ENCODE measurements at places on chromosomes 11 and 22.

DNA sequence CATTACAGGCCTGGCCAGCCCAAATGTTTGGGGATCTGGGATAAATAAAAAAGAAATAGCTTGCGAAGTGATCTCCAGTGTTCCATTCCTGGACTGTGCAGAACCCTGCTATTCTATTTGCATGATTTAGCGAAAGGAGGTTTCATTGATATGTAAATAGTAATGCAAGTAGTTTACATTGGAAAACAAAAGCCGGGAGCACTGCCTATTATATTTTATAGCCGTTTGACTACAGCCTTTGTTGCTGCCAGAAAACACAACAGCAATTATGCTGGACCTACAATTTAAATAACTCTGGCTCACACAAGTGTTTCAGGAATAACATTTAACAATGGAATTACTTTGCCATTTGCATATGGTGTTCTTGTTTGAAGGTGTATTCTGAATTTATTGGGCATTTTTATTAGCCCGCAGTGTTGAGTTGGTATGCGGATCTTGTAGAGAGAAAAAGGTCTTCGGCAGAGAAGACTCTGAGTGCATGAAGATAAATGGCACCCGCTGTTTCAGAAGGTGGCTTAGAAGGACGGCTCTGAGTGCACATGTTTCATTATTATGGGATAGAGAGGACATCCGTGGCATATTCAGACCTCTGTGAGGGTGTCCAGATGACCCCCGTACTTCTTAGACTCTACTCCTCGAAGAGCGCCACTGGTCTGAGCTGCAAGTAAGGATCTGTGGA, 315.0 kb downstream of the BRD1 start:
- no peak for DNase-seq

- DNase-seq = no peak
Measured at GRCh38 chr11:75029836-75030631, 41.3 kb downstream of the NEU3 start.

GRCh38 chr11:14184028-14184940, 174.7 kb downstream of the RRAS2 start:
- no peak for DNase-seq

GRCh38 chr11:79813551-79813950, 372.7 kb upstream of the TENM4 start:
- no peak for DNase-seq

DNA sequence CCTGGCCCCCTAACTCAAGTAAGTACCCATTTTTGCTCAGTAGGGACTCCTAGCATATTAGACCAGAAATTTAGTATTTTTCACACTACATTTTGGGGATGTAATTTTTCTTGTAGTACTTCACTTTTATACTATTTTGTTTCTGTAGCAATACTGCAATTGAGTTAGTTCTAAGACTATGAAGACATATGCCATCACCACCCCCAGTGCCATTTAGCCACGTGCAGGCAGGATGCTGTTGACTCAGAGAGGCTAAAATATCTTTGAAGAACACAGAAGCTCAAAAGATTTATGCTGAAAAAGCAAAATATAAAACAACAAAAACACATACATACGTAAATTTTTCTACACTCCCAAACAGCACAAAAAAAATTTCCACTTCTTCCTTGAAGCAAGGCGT, 29.1 kb upstream of the DLAT start:
- no peak for DNase-seq

DNA sequence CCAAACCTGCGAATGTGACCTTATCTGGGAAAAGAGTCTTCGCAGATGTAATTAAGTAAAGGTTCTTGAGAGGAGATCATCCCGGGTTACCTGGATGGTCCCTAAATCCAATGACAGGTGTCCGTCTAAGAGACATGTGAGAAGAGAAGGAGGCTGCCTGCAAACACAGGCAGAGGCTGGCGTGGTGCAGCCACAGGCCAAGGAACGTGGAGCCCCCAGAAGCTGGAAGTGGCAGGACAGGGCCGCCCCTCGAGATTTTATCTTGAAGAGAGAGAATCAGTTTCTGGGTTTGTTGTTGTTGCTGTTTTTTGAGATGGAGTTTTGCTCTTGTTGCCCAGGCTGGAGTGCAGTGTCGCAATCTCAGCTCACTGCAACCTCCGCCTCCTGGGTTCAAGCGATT, 33.6 kb downstream of the MRGPRD start:
- DNase-seq = no peak

DNA sequence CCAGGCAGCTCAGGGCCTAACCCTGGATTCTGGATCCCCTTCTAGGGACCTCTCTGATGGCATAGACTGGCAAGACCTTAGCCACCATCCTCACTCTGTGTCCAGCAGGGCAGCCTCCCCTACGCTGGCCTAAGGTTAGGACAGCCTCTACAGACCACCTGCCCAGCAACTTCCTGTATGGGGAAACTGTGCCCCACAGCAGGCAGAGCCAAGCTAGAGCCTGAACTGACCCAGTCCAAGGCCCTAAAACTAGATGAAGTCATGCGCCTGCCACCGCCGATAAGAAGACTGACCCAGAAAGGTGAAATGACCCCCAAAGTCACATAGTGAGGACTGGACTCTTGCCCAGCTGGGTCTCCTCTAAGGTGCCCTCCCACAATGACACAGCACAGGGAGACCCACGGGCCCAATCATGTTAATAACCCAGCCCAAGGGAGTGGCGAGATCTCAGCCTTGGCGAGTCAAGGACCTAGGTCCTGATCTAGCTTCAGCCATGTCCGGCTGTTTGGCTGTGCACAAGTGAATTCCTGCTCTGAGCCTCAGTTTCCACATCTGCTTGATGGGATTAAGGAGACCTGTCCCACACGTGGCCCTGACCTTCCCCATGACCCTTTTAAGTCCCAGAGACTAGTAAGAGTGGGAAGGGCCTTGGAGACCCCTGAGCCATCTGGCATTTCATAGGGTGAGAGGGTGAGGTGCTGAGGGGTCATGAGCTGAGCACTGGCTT, 17.6 kb downstream of the STARD10 start:
- DNase-seq = no peak

GRCh38 chr11:119223856-119224255, 17.7 kb downstream of the CBL start:
- no peak for DNase-seq

DNA sequence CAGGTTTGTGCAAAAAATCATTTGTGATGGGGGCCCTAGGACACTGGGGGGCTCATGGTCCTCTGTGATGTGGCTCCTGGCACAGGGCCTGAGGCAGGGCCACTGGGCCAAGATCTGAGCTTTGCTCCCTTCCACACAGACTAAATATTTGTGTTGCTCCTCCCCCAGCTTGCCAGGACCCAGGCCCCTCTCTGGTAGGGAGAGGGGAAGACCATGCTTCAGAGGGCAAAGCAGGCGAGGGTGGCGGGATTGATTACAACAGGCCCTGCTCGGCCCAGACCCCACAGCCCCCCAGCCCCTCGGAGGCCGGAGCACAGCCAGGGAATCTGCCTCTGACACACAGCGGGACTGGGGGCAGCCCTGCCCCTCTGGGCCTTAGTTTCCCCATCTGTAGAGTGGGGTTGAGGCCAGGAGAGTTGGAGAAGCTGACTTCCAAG, 29.0 kb downstream of the WNT11 start:
- DNase-seq = no peak

GRCh38 chr11:133826866-133827265, 18.4 kb downstream of the SPATA19 start:
- no peak for DNase-seq

- DNase-seq = no peak
Measured at GRCh38 chr11:45546366-45546765, 119.1 kb downstream of the CHST1 start.

DNA sequence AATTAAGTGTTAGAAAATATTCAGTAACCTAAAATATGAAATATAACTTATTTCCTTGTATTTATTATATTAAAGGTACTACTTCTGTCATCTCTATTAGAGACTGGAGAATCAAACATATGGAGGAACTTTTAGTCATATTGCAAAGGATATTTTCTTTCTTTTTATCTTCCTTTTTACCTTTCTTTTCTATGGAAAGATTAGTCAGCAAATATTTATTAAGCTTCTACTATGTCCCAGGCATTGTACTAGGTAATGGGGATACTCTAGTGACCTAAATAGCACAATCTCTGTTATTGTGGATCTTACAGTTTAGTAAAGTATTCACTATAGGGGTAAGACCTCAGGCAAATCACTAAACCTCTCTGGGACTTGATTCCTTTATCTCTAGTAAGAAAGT, 18.3 kb downstream of the SIK2 start:
- DNase-seq = no peak

DNA sequence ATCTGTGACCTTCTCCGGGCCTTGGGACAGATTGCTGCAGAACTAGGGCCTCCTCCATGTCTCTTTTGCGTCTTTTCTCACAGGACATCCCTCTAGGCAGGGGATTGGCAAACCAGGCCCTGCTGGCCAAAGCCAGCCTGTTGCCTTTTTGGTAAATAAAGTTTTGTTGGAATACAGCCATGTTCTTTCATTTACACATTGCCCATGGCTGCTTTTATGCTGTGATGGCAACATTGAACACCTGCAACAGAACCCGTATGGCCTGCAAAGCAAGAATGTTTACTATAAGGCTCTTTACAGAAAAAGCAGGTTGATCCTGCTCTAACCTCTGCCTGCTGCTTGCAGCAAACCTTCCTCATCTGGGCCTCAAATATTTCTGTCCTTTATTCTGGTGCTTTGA, 56.8 kb upstream of the B3GAT1 start:
- DNase-seq = no peak

DNA sequence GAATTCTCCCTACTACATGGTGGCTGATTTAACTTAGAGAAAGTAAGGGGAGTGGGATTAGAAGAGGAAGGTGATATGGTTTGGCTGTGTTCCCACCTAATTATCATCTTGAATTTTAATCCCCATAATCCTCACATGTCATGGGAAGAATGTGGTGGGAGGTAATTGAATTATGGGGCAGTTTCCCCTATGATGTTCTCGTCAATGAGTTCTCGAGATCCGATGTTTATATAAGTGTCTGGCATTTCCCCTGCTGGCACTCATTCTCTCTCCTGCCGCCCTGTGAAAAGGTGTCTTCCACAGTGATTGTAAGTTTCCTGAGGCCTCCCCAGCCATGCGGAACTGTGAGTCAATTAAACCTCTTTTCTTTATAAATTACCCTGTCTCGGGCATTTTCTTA, 169.3 kb downstream of the CASP12 start:
- DNase-seq = no peak

- no peak for DNase-seq
Measured at GRCh38 chr11:59226396-59226795, 13.7 kb upstream of the MPEG1 start.

DNA sequence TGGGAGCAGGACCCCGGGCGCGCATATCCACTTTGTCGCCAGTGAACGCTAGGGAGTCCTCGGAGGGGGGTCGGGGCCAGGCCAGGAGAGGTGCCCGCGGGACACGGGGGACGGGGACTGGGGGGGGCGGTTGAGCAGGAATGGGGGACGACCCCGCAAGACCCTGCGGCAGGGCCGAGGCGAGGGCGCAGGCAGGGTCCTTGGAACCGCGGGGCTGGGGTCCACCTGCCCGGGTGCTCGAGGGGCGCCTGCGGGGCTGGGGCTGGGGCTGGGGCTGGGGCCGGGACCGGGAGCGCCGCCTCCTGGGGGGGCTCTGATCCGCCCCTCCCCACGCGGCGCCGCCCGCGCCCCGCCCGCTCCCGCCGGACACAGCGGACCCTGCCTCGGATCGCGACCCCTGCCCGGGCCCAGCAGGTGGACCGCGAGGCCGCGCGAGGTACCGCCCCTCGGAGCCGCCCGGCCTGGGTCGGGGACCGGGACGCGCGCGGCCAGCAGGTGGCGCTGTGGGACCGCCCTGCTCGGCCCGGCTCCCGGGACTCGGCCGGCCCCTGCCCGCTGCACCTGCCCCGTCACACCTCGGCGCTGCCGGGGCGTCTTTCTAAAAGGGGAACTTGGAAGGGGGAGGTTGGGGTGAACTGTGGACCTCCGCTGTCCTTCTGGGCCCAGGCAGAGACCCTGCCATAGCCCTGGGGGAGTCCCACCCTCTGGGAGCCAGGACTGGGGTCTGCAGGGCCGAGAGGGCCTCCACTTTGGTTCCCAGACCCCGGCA, 11.0 kb downstream of the CRELD2 start:
- DNase-seq = peak; percentile 54
